Activated naive CD4-positive, alpha-beta T cell treated with anti-CD3 and anti-CD28 coated beads for 36 hours (primary cell): ENCODE measurements at places on chromosomes 1 and 21.

- DNase-seq, result no peak
These were observed 326.7 kb downstream of the SIPA1L2 start for GRCh38 chr1:232303222-232303620.

- no peak for DNase-seq
These were observed 38.4 kb upstream of the SPAG17 start for GRCh38 chr1:118223426-118223825.

- DNase-seq, result no peak
These were observed 2.7 kb upstream of the SSX2IP start for GRCh38 chr1:84693005-84693404.

DNA sequence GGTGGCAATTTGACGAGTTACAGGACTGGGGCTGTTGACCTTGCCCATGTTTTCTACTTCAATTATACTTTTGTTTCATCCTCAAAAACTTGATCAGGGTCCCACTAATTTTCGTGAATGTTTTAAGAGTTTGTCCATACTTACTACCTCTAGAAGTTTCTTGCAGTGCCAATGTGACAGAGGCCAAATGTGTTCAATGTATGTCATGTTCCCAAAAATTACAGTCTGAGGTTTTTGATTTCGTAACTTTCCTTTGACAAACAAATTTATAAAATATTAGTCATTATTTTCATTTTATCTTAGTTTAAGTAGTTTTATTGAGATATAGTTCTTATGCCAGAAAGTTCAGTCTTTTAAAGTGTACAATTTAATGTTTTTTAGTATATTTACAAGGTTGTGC lies 15.3 kb downstream of the VPS13D start:
- no peak for DNase-seq

DNA sequence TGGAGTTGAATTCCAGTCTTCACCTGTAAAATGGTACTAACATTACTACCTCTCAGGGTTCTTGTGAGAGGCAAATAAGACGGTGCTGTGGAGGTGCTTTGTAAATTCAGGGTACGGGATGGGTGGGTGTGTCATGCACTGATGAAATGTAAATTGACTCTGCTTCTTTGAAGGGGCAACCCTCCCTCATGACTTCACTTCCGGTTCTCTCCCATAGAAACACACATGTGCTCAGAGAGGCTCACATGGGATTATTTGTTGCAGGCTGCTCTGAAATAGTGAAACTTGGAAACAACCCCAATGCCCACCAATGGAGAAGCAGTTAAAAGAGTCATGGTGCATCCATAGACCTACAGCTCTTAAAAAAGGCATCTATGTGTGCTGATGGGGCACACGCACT lies 44.9 kb upstream of the SCMH1 start:
- DNase-seq, result no peak

DNA sequence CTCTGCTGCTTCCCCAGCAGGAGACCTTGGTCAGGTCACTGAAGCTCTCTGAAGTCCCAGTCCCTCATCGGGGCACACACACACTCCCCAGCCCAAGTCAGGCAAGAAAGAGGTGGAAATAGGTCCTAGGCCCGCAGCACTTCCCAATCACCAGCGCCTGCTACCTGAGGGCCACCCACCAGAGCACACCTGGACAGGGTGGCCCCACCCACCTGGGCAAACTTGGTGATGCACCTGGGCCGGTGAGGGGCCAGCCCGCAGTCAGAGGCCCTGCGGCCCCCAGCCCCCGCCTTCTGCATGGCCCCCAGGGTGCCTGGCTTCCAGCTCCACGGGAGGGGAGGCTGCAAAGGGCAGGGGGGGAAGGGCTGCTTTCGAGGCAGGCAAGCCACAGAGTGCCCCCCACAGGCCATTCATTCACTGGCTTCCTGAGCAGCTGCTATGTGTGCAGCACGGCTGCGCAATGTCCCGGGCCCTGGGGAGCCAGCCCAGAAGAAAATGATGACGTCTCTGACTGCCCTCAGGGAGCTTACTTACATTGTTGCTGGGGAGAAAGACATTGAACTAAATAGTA lies 4.7 kb downstream of the SH2D5 start:
- no peak for DNase-seq

DNA sequence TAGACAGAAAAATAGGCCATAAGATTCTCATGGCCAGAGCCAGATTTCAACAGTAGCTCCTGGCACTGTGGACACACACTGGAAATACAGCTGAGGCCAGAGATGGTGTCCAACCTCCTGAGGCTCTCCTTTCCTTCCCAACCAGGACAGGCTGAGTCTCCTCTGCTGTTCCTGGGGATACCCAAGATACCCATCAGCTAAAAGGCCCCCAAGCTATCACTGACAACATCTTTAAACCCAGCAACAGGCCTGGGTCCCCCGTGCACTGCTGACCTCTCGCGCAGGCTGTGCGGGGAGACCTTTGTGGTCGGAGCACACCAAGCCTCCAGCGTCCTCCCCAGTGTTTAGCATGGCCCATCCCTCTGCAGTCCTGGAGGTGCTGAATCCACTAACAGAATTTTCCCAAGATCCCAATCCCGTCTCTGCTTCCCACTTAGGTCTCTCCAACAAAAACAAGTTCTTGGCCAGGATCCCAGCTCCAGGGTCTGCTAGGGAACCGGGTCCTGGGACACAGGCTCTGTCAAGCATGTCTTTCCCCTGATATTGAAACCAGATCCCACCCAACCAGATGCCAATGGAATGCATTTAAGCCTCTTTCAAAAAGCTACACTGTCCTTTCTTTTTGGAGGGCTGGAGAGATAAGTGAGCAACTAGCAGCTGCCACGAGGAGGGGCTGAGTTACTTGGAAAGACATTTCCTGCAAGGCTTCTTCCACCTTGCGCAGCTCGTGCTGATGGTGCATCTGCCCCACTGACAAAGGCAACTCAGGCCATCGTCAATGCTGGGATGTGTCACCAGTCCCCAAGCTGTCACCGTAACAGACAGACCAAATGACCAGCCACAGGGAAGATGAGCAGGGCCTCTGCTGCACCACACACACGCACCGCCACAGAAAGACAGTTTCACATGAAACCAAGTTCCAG lies 73.2 kb downstream of the BCAR3 start:
- no peak for DNase-seq

DNA sequence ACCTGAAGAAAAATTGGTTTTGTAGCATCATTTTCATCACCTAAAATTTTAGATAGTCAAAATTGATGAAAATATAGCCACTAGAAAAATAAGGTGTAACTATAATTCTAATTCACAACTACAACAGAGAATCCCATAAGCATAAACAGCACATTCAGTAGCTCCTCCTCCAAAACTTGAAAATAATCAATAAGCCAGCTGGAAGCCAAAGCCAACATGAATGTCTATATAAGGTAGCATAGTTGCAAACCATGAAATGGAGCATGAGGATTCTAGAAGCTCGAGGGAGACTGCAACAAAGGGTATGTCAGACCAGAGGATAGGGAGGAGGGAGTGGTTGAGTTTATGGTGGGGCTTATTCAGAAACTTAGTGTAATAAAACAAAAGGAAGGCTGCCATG lies 22.4 kb downstream of the ACBD3 start:
- DNase-seq, result no peak

DNA sequence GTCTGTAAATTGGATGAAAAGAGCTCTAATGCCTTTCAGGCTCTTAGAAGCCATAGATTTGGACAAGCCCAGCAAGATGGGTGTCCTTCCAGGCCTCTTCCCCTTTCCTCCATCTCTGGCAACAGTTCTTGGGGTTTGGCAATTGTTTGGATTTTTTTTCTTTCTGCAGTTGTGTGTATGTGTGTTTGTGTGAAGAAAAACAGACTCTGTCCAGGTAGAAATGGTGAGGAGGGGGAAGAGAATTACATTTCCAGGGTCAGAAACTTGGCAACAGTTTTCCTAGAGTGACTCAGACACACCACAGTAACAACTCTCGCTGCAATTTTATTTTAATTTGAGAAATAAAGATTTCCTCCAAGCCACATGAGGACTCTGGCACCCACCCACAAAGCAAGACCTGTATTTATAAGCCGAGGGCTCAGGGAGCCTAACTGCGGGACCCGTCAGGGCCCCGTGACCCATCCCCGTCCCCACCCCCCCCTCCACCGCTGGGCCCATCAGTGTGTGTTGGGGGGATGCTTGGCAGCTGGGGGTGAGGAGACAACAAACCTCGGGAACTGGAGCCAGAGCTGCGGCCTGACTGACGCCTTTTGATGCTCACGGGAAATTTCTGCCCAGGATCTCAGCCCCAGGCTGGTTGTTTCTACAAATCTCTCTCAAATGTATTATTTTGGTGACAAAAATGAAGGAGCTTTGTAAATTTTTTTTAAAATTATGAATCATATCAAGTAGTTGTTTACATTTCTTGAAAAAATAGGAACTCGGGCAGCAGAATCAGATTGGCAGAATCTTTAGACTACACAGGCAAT lies 4.4 kb downstream of the TMEM200B start:
- DNase-seq, result no peak

DNA sequence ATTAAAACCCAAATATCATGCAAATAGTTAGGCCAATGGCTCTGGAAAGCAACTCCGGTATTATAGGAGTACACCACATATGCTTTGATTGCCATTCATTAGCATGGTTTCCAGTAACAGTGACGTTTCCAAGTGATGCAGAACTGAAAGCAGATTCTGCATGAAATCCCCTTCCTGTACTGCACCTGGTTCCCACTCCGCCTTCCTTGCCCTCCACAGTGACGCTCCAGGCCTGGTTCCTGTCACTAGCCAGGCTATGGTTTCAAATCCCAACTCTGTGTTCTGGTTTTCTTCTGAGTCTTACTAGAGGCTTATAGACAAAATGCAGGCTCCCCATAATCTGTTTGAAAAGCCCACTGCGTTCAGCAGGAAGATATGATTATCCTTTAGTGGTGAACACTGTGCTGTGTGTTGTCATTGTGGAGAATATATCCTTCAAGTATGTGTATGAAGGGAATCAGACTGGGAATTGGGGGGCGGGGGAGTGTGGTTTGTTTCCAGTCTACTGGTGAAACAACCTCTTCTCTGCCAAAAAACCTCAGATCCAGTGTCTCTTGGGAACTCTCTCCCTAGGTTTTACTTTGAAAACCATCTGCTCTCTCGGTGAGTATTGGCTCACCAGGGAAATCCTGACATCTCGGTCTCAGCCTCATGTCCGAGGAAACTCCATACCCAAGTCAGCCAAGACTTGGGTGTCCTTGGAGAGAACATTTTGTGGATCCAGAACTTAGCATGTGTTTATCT lies 78.7 kb downstream of the TYW3 start:
- DNase-seq, result no peak

GRCh38 chr1:93395195-93395594 lies 49.5 kb downstream of the DR1 start:
- DNase-seq, result no peak

DNA sequence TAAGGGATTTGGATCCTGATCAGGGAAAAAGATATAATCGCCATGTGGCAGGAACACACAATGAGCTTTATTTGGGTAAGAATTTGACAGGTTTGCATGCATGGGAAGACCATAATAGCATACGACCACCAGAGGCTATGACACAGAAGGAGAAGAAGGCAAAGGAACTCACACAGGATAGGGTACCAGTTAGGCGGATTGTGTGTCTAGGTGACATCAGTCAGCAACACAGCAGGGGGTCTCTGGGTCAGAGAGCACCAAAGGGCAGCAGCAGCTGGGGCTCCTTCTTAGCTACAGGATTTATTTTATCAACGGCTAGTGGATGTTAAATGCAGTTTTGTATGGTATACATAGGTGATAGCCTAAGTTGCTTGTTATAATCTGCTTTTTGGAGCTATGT lies 551.3 kb downstream of the KCNT2 start:
- DNase-seq, result no peak

GRCh38 chr1:243959998-243960397 lies 91.1 kb upstream of the ZBTB18 start:
- no peak for DNase-seq

DNA sequence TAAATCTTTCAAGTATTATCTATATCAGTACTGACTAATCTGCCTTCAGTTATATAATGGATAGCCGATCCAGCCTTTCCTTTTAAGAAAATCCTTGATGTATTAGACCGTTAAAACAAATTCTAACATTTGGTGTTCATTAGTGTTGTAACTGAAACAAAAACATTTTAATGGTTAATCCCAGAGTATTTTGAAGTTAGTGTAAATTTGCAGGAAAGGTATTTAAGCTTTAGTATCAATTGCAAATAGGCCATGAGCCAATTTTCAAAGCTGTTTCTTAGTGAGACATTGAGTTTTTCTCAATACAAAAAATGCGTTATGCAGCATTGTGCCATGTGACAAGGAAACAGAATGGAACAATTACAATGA lies 29.6 kb downstream of the DISP1 start:
- no peak for DNase-seq

GRCh38 chr21:42661688-42662429 lies 8.4 kb downstream of the PDE9A start:
- DNase-seq, result no peak

DNA sequence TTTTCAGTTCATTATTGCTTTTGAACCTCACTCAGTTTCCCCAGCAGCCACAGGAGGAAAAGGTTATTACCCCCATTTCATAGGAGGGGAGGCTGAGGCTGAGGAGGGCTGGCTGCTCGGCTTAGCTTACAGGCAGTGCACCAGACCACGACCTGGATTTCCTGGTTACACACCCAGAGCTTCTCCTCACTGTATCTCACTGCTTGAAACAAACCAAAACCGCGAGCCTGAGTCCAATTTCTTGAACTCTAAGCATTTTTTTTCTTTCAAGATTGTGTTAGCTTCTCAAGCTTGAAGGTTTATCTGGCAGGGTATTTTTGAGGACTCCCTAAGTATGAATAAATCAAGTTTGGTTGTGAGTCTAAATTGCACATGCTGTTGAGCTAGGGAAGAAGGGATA lies 188.9 kb upstream of the EDN2 start:
- peak; percentile 78 for DNase-seq

DNA sequence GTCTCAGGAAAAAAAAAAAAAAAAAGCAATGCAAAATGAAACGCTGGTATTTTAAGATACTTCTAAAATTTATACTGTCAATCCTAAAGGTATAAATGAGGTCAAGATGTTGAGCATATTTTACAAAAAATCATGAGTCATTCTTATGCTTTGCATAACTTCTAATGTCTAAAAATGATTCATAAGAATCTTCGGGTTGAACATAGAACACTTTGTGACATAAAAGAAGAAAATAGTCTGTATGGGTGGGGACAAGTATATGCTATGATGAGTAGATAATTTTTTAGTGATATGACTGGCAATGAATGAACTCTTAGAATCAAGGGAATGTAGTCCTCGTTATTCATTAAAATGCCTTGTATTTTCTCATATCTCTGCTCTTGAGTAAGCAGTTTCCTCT lies 416.9 kb upstream of the USP24 start:
- DNase-seq, result no peak

DNA sequence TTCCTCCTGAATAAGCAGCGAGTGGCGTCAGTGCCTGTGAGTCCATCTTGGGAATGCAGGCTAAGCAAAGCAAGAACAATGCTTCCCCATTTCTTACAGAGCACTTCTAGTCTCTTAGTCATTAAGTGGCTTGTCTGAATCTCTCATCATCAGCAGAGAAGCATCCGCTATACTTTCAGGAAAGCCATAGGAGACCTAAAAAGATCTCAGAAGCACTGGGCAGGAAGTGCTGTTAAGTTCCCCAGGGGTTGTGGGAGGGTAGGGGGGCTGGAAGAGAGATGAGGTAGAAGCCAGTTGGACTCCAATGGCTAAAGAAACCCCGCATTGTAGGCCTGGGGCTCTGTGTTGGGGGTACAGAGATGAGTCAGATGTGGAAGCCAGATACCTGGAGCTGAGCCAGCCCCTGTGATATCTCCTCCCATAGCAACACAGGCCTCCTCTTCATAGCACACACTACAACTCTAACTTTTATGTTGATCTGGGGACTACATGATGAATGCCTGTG lies 44.9 kb downstream of the SYT6 start:
- no peak for DNase-seq

- DNase-seq, result no peak
These were observed 39.0 kb upstream of the DIPK1A start for GRCh38 chr1:93000291-93000690.

GRCh38 chr1:99648107-99648506 lies 2.2 kb downstream of the PALMD start:
- no peak for DNase-seq
